Right renal pelvis (tissue), 4 donors: ENCODE measurements at places on chromosomes 2 and 18. TPM values are rescaled to one million over a fixed set of nuclear protein-coding genes. Genes with fewer than 3 reads are reported as not detected.

Gene SERPINB7
- 0.90 TPM for polyA plus RNA-seq

Gene GEN1
- 12.5 TPM for polyA plus RNA-seq

Gene ATP6V1B1
- 88.0 TPM for polyA plus RNA-seq

Gene TEX44
- polyA plus RNA-seq = not detected

Gene ESCO1
- 31.3 TPM for polyA plus RNA-seq

Gene CKAP2L
- 13.8 TPM for polyA plus RNA-seq

Gene STAT4
- polyA plus RNA-seq = 6.5 TPM

Gene PECR
- polyA plus RNA-seq = 45.9 TPM

Gene TGFA
- polyA plus RNA-seq = 18.9 TPM

Gene FSIP2
- polyA plus RNA-seq = 2.8 TPM

GRCh38 chr2:141201016-141201565 lies 929.7 kb downstream of the LRP1B start:
- no peak for DNase-seq

DNA sequence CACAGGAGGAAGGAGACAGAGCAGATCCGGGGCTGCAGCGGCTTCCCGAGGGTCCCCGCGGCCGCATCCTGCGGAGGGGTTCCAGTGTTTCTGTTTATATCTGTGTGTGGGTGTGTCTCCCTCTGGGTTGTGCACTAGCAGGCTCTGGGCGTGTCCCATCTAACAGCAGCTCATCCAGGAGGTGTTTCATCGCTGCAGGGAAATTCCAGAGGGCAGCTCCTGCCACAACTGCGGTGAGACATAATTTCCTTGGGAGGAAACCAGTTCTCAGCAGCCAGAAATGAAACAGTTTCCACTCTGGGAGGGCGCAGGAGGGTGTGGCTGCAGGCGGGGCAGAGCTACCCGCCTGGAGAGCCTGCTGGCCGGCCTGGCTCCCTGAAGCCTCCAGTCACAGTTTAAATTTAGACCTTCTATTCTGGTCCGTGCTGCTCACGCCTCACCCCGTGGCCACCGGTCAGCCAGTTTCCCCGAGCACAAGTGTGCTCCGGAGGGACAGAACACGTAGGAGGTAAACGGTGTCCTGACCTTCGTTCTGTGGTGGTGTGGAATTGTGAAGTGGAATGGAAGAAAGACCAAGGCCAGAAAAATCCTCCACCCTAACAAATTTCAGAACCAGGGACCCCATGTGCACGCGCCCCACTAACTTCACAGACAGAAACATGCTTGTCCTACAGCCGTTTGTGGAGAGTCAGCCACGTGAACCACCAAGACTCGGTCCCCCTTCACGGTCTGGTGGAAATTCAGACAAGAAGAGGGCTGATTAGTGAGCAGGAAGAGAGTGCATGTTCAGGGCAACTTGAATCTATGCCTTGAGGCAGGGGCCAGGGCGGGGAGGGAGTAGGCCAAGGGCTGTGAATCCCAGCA lies 50.2 kb downstream of the TEX44 start:
- DNase-seq = no peak

DNA sequence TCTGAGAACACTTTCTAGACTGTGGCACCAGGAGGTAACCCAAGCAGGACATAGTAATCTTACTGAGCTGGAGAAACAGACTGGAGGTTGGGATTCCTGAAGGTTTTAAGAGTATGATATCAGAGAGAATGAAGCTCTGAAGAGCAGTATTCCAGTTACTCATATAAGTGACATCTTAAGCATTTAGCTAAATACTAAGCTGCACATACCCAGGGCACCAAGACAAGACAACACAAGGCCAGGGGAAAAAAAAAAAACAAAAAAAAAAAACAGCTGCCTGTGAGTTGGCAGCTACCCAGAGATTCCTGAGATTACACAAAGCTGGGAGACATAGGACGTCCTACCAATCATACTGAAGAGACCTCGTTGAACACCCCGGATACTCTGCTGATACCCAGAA lies 175.8 kb downstream of the SRBD1 start:
- DNase-seq = no peak

GRCh38 chr2:5851410-5851809 lies 159.2 kb downstream of the SOX11 start:
- DNase-seq = no peak

GRCh38 chr2:27798948-27799645 lies 27.6 kb downstream of the MRPL33 start:
- DNase-seq = no peak

DNA sequence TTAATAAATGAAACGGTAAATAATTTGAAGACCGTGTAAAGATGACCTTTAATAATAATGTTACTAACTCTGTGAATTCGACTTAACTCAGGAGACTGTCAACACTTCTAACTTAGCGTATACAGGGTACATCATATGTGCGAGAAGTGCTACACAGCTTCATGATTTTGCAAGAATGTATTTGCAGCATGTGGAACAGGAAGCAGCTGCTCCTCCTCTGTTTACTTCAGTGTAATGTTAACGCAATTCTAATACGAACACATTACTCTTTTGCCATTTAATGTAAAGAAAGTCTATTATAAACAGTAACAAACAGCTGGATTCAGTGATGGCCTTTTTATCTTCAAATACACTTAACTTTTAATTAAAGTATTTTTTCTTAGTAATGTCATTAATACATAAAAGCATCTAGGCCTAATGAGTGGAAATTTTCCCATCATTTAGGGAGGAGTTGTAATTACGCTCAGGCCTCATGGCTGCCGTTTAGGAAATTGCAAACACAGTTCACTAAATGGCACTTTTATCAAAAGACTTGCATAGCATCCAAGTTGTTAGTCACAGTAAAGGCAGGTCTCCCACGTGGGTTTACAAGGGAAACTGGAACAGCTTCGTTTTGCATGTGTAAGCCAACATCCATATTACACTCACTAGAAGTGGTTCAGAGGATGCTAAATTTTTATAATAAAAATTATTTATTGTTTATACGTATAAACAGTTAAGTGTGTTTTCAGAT lies 635.7 kb downstream of the FBXO15 start:
- DNase-seq = no peak

DNA sequence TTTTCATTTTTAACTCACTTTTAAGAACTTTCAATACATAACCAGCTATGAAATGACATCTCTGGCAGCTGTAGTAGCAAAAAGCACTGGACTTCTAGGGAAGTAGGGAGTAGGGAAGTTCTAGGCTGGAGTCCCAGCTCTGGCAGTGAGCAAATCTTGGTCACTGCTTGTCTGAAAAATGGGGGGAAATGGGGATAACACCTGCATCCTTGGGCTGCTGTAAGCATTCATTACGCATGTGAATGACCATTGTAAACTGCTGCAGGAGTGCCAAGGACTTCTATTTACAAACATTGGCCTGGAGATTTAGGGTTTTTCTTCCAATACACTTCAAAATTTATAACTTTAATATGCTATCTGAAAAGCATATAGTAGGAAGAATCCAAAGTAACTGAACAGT lies 972 bp upstream of the MPP4 start:
- no peak for DNase-seq

- DNase-seq = no peak
Observed at GRCh38 chr2:108080177-108080576, 93.9 kb downstream of the SLC5A7 start.

DNA sequence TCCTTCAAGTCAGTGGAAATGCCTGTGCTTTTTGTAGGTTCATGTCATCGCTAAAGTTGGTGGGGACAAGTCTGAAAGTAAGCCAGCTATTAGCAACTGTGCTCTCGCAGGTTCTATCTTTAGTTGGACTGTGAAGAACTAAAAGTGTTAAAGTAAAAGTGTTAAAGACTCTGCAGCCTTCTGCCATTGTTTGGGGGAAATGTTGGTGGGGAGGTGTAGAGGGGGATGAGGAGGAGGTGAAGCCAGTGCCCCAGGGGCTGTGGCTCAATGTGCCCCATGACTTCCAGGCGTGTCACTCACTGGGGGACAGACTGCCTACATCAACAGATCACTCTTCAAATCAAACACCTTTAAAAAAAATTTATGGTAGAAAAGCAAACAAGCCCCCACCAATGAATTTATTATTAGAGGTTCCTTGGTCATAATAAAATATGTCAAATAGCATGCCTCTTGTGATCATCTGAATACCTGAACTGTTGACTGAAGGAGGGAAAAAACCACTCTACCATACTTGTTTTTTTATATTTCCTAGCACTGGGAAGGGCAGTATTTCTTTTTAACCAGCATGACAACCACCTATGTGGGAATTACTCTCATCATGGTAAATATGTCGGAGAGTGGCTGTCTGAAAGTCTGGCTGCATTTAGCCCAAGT lies 19.3 kb downstream of the TGFA start:
- DNase-seq = no peak

- DNase-seq = no peak
Observed at GRCh38 chr2:28977176-28977875, 3.8 kb upstream of the TOGARAM2 start.

DNA sequence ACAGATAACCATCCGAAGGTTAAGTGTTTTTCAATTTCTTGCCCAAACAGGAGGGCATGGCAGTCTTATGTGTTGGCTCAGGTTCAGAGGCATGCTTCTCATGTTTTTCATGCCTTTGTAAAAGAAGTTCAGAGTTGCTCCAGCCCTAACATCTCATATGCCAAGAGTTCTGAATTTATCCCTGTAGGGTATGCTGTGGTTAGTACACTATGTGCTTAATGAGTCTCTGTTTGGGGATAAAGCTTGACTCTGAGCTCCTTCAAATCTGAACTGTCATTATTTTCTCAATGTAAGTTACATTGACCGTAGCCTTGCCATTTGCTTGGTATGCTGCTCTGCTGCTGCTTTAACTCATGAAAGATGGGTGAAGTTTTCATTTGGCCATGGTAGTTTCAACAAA lies 67.9 kb upstream of the PNPT1 start:
- DNase-seq = no peak

DNA sequence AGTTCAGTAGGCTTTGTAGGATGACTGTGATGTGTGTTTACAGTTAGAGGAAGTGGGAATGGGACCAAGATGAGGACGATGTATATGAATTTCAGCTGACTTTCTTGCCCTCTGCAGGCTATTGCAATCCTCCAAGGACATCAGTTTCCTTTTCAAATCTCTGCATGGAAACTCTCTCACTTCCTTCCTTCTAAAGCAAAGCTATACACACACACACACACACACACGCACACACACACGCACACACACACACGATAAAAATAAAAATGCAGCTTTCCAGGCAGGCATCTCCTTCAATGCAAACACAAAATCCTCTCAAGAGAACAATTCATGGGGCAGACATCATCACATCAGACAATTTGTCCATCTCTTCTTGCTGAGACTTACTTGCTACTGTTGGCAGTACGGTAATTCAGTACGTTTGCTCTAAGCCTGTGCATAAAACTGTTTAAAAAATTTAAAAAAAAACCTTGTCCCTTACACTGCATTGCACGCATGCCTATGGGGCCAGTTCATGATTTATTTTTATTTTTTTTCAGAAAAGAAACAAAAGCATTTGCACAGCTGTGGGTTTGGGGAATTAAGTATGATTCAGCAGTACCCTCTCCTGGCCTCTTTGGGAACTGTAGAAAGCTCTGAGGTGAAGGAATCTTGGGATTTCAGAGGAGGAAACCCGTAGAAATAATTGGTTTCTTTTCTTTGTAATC lies 27.1 kb upstream of the ICOS start:
- DNase-seq = peak; percentile 51

GRCh38 chr2:236968880-236969534 lies 116.7 kb upstream of the COPS8 start:
- DNase-seq = no peak

DNA sequence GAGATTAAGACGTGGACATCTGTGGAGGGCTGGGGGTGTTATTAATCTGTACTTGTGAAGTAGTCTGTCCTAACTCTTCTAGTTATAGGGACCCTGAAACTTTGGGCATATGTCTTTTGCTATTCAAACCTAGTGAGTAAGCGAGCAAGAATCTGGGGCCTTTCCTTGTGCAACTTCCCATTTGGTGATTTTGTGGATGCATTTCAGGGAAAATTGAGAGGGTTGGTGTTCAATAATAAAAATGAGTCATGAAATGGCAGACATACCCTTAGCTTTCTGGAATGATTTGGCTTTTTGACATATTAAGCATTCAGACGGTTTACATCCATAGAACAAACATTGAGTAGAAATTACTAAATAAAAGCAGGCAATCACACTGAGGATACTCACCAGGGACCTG lies 17.0 kb downstream of the COL4A4 start:
- DNase-seq = no peak

DNA sequence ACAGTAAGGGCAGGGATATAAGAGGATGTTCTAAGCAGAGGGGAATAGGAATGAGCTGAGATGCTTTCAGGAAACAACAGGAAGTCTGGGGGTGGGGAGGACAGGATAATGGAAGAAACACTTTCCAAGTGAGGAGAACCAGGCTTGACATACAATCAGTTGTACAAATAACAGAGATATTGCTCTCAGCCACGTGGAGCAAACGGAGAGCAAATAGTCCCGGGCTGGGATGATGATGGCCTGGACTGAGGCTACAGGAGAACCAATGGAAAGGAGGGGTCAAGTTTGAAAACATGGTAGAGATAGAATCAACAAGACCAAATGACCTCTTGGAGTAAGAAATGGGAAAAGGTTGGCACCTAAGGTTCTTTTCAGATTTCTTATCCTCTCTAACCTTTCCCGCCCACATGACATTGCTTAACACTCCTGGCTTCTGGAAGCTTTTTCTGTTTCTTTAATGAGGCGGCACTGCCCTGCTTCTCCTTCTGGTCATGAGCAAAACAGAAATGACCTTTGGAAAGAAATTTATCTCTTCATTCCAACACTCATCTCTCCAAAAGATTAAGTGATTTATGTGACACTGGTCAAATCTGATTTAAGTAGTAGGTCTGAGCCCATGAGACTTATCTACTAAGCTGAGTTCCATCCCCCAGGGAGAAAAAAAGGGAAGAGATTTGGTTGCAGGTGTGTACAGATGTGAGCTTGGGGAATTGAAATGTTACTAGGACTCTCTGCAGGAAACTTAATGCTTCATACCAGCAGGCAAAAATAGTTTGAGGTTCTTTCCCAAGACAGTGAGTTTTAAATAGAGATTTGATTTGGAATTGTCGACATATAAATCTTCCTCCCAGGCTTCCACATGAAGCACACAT lies 442.9 kb upstream of the HNRNPA3 start:
- no peak for DNase-seq

DNA sequence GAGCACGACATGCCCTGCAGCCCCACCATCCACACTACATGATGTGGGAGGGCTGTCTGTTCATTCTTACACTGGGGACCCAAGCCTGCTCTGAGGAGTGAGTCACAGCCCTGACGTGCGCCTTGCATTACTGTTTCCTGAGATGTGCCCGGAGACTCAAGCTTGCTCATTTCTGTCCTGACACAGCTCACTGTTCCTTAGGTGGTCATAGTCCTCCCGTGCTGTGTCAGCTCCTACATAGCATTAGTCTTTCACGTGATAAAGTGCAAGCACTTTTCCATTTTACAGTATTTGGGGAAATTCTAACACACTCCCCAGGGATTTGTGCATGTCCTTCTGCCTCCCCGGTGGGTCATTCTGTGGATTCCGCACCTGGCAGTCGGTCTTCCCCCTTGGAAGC lies 46.2 kb upstream of the TRIM43B start:
- no peak for DNase-seq

DNA sequence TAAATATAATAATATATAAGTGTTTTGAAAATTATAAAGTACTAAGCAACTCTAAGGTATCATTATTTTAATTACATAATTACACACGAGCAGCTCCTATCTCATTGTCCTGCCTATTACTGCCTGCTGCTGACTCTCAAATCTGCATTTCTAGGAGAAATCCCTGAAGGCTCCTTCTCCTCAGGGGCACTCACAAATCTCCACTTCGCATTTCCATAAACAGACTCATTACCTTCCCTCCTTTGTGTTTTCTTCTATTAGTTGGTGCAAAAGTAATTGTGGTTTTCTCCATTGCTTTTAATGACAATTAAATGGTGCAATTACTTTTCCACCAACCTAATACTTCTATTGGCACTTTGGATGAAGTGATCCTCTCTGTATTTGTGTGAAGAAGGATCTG lies 135.0 kb upstream of the HNMT start:
- DNase-seq = no peak

GRCh38 chr2:143558665-143559064 lies 429.4 kb downstream of the ARHGAP15 start:
- DNase-seq = no peak
